ENCODE measurements at places on chromosomes 5 and 9.

GRCh38 chr5:177131352-177132135, 2.0 kb upstream of the NSD1 start:
- DNase-seq, result no peak

- no peak for DNase-seq
Observed at GRCh38 chr9:120865809-120866208, 11.2 kb downstream of the PHF19 start.

GRCh38 chr5:98770911-98771322, 2.5 kb upstream of the RGMB start:
- DNase-seq, result no peak

DNA sequence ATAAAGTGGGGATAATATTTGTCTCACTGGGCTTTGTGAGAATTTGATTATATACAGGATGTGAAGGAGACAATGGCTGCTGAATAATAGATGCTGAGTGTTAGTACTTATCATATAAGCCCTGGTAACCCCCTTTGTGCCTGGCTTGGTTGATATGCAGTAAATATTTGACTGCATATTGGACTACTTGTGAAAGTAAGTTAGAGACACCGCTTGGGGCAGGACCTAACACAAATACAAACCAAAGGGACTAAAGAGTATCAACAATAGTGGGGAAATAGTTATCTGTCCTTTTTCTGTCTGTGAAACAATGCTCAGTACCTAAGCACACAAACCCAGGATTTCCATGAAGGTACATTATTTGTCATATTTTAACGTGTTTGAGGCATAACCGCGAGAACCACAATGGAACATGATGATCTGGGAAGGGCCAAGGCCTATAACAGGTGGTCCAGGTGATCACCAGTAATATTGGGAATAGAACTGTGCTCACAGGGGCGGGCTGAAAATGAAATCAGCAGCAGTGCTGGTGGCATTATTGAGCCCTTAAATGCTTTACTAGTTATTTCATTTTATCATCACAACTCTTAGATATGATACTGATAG, 138.2 kb upstream of the SMARCA2 start:
- DNase-seq, result no peak

DNA sequence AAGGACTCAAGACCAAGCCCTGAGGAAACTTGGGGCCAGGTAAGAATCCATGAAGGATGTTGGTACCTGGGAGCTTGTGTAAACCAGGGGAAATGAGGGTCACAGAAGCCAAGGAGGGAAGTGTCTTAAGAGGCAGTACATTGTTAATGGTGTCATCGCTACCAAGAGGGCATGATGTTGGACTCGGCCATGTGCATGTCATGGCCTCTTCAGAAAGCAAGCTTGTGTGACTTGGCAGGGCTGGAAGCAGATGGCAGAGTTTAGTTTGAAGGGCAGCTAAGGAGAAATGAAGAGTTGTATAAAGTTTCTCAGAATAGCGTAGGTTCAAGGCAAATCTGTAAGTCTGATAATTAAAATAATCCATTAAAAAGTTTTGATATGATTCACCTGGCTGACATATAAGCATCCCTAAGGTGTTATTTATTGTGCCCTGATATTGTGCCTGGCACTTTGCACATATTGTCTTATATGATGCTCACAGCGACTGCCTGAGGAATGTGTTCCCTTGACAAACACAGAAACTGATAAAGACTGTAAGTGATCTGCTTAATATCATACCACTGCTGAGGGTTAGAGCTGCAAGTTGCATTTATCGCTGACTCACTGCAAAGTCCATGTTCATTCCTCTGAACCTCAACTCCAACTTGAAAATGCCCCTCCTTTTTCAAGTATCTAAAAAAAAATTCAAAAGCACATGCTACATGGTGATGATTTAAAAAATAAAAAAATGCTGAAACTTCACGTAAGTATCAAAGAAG, 81.3 kb upstream of the PTPN3 start:
- no peak for DNase-seq

- no peak for DNase-seq
Observed at GRCh38 chr9:122364783-122365150, 6.1 kb upstream of the PTGS1 start.

- no peak for DNase-seq
Observed at GRCh38 chr9:136985027-136985602, 2.3 kb downstream of the LCNL1 start.

GRCh38 chr9:129989740-129990139, 53.2 kb downstream of the FNBP1 start:
- no peak for DNase-seq

DNA sequence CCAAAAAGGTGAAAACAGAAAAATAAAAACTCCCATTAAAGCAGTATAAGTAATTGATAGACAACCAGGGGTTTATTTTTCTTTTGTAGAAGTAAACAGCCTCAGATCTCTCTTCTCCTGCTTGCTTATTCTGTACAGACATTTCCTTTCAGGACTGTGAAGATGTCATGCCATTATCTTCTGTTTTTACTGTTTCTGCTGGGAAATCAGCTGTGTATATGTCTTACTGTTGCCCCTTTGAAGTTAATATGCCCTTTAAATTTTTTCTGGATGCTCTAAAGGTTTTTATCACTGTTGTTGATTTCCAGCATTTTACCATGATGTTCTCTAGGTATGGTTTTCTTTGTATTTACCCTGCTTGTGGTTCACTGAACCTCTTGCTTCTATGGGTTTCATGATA, 199.5 kb downstream of the NXNL2 start:
- DNase-seq, result no peak

DNA sequence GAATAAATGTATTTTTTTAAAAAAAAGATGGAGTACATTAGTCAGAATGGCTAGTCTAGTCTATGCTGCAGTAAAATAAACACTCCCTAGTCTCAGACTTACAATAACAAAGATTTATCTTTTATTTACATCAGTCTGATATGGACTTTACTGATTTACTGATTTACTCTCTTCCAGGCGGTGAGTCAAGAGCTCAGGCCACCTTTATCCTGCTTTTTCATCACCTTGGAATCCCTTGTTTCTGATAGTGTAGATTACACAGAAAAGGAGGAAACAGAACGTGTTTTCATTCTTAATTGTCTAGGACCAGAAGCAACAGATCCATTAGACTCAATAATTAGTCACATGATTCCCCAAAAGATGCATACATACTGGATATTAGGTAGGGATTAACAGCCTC, 290.1 kb upstream of the TRPC7 start:
- no peak for DNase-seq

DNA sequence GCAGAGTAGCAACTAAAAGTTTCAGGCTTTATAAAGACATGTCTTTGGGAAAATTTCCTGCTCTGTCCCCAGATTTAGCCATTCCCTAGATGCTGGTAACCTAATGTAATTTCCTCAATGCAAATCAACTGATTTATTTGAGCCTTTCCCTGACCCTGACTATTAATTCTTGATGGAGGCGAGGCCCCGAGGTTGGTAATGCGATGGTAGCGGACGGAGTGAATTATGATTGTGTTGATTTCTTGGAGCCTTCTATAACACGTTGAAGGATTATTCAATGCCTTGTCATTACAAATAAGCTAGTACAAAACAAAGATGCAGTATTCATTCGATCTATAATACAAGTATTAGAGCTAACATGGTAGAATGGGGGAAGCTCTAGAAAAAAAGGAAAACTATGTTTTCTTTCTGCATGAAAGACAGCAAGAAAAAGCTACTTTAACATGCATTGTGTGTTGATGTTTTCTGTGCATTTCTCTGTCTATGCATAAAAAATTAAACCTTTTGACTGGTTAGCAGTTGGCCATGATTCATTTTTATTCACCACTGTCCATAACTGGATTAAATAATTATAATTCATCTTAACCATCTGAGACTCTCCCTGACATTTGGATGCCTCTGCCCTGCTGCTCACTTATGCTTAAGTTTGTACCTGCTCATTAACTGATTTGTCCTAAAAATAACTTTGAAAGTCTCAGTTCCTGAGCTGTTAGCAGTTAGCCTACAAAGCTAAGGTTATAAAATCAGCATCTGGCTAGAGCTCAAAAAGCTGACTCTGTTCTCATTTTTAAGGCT, 490.2 kb upstream of the NUDT12 start:
- DNase-seq, result no peak

Data from HFF-Myc (cell line).